Activated naive CD4-positive, alpha-beta T cell treated with anti-CD3 and anti-CD28 coated beads, Interleukin-2, amount 50 U/mL, for 72 hours (primary cell): ENCODE measurements at places on chromosomes 6 and 20.

GRCh38 chr6:167976708-167977107 is 20.8 kb upstream of the KIF25 start:
- DNase-seq, result no peak

DNA sequence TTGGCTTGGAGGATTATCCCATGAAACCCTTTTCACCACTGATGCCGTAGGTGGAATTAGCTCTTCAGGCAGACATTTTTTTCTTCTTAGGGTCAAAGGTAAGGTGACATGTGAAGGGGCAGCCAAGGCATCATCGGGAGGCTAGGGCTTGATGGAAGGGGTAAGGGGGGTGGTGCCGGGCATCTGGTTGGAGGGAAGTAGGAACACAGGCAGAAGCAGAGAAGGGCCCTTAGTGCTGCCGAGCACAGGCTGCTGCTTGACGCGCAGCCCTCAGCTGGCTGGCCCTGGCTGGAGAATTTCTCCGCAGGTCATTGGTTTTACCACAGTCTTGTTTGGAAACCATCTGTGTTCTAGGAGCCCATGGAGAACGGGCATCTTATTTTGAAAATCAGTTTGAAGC is 54.7 kb downstream of the TRAF3IP2 start:
- no peak for DNase-seq

DNA sequence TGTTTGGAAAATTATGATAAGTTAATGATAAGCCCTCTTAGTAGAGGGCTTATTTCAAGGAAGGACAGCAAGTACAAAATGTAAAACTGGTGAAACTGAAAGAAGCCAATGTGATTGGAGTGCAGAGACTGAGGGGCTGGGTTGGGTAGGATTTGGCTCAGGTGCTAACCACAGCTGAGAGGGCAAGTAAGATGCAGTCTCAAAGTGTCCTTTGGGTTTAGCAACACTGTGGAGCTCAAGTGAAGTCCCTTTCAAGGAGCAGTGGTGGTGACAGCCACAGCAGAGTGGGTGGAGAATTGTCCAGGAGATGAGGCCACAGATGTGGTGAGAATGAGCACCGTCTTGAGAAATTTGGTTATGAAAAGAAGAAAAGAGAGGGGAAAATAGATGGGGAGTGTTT is 181.4 kb downstream of the AKAP7 start:
- DNase-seq, result no peak

DNA sequence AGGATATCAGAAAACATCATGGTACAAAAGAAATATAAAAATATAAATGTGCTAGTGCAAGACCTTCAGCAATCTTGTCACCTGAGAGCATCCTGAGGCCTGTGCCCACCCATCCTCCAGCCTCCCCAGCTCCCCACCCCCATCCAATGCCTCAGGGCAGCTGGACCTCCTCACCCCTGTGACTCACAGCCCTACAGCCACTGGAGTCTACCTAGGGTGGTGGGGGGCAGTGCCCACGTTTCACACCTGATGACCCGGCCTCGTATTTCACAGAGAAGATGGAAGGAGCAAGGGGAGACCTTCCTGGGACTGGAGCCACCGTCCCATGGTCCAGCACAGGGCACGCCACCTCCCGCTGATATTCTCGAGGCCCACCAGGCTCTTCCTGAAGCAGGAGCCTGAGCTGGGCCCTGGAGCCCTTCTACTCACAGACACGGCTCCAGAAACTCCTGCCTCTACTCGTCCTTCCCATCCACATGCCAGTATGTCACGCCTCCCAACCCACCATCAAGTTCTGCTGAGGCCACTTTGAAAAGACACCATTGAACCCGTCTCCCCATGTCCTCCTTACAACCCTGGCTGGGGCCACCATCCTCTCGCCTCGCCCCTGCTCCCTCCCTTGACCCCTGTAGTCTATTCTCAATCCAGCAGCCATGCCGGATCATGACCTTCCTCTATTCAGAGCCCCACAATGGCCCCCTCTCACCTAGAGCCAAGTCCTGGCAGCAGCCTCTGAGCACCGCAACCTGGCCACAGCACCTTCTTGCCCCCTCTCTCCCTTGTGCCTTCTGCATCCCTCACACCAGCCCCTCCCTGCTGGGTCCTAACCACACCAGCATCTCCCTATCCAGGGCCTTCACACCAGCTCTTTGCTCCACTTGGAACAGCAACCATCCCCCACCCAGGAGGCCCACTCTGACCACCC is 13.3 kb downstream of the APMAP start:
- no peak for DNase-seq

DNA sequence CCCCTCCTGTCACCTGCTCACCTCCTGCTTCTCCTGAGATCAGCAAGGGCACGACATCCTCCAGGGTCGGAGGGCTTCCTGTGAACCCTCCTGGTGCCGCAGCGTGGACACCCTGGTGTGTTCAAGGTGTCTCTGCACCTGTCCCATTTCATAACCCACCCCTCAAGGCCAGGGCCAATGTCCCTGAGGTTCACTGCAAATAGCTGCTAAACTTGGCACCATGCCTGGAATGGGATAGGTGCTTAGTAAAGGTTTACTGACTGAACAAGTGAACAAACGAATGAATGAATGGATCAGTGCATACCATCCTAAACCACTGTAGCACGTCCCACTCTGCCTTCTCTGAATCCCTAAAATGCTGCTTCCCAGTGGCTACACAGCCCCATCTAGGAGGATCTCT is 35.0 kb downstream of the SIRPA start:
- no peak for DNase-seq

DNA sequence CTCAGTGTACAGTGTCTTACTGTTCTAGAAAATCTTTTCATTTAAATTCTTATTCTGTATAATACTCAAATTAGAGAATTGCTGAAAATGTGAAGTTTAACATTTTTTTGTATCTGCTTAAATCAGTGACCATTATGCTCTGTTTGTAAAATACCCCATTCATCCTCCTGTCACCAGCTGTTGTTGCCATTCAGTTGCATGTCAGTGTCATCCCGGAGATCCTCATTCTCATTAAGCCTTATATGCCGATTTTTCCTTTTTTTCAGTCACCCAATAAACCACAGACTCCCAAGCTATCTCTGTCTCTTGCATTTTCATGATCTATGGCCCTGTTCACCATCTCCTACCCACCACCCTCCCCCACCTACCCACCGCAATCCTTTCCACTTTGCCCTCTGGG is 20.4 kb downstream of the GTF2H5 start:
- DNase-seq, result no peak

GRCh38 chr20:5135363-5136012 is 8.7 kb downstream of the CDS2 start:
- DNase-seq, result no peak

DNA sequence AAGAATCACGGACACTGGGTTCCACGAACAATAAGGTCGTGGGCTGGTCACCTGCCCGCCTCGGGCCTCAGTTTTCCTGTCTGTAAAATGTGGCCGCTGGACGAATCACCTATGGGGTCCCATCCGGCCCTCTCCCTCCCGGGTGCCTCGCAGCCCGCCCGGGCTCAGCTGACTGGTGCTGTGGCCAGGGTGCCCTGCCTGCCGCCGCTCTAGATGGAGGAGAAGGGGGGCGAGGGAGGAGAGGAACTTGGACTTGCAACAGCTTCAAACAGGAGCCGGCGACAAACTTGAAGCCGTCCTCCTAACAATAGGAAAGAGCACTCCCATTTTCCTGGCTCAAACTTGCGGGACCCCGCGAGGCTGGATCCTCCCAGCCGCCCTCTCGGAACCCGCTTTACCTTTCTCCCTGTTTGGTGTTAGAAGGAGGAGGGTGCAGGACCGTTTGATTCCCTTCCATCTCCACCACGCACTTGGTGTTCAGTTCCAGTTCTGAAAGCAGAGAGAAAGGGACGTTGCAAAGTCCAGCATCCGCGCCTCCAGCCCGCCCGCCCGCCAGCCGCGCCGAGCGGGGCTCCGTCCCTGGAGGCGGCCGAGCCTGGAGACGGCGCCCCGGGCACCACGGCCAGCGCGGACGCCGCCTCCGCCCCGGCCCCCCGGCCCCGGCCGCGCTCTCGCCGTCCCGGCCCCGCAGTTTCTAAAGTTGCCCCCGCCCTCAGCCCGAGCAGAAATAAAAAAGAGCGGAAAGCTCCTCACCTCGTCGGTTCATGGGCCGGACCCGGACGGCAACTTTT is 584 bp downstream of the KIF13A start:
- DNase-seq, result no peak

DNA sequence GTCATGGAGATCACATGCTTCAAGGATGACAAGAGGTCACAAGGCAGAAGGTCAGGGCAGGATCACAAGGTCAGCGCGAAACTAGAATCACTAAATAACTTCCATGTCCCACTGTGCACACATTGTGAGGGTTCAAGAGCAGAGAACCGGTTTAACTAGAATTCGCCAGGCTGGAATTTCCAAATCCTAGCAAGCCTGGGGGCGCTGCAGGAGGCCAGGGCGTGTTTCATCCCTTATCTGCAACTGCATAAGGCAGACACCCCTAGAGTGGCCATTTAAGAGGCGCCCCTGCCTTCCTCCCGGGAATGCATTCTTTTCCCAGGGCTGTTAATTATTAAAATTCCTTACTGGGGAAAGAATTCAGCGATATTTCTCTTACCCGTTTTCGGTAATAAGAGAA is 40.2 kb upstream of the SLC22A1 start:
- DNase-seq, result no peak

DNA sequence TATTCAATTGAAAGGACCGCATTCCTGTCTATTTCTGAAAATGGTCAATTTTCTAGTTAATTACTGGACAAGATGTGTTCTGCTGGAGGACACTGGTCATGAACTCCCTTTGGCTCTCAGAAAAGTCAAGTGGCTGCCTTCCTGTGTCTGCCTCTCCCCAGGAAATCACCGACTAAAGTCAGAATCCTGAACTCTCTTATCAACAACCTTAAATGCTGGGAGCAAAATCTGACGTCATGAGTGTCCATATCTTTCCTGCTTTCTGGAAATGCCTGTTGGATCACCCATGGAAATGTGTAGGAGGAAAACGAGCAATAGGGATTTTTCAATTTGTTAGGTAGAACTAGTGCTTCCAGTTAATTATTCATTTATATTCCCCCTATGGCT is 53.5 kb upstream of the PLCB1 start:
- no peak for DNase-seq

- no peak for DNase-seq
Observed at GRCh38 chr6:38482466-38482865, 157.3 kb downstream of the BTBD9 start.

GRCh38 chr6:116066789-116067188 is 6.1 kb upstream of the FRK start:
- no peak for DNase-seq

GRCh38 chr6:33085627-33086026 is 9.8 kb downstream of the HLA-DPB1 start:
- DNase-seq, result no peak

- DNase-seq, result peak; percentile 43
Observed at GRCh38 chr6:435441-436307, 44.1 kb downstream of the IRF4 start.

- DNase-seq, result no peak
Observed at GRCh38 chr6:100160930-100161329, 166.9 kb upstream of the MCHR2 start.

DNA sequence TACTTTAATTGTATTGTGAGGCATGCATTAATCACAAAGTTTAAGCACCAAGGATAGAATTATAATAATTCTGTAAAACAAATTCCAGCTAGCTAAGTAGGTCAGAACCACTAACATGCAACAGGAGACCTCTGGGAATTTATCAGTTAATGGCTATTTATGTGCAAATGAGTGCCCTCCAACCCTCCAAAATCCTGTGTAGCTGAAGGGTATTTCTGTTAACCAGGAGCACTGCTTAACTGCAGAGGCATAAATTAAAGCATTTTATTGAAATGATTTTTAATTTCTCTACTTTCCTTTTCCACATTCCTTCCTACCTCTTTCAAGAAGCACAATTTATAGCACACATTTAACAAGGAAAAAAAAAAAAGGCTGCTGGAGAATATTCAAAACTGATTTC is 77.0 kb downstream of the MMS22L start:
- DNase-seq, result no peak

DNA sequence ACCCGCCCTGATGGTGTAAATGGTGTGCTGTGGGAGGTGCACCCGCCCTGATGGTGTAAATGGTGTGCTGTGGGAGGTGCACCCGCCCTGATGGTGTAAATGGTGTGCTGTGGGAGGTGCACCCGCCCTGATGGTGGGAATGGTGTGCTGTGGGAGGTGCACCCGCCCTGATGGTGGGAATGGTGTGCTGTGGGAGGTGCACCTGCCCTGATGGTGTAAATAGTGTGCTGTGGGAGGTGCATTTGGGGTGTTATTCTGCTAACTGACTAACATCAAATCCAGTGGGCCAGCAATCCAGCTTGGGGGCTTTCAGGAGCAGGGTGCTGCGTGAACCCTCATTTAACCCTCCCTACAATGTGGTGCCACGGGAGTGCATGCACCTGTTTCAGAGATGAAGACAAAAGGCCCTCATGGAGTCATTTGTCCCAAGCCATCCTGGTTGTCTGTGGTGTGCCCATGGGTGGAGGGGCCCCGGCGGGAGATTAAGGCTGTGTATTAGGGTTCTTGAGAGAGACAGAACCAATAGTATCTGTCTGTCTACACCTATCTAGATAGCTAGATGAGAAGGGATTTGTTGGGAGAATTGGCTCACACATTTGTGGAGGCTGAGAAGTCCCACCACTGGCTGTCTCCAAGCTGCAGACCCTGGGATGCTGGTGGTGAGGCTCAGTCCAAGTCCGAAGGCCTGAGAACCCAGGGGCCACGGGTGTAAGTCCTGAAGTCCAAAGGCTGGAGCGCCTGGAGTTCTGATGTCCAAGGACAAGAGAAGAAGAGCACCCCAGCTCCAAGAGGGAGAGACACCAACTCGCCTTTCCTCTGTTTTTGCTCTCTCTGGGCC is 39.2 kb downstream of the TMEM242 start:
- no peak for DNase-seq

DNA sequence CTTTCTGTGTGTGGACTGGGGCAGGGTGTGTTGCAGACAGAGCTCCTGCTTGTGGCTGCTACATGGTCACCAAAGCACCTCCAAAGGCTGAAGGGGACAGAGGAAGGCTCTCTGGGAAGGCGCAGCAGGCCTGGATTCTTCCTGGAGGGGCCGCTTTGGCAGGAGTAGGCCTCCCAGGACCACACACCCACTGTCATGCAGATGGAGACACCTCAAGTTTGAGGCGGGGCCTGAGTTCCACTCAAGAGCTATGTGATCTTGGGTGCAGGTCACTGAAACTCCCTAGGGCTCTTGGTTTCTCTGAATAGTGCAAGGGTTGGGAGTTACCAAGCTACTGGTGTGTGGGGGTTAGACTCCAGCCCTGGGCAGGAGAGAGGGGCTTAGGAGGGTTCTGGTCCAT is 27.9 kb downstream of the EFCAB8 start:
- no peak for DNase-seq

DNA sequence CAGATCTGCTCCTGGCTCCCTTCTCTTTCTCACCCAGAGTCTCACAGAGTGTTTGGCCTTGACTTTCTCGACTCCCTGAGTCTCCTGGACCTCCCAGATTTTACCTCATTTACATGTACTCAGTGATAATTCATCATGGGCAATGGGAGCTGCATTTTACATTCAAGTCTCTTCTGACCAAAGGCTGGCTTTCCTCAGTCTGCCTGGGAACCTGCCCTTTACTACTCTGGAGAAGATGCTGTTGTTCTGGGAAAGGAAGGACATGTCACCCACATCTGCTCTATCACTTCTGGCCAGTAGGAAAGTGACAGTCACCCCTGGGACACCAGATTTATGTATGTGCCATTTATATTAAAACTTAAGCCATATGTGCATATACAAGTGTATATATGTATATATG is 7.4 kb downstream of the LRRN4 start:
- DNase-seq, result no peak
